Bronchial epithelial cell (primary cell): ENCODE measurements at places on chromosomes 5 and 9.

- DNase-seq, result no peak
These were observed 152.4 kb upstream of the ARRDC3 start for GRCh38 chr5:91535499-91535898.

- DNase-seq, result peak; percentile 29
These were observed 203.0 kb downstream of the TTLL11 start for GRCh38 chr9:121889990-121890563.

GRCh38 chr9:69397384-69398214 lies 72.6 kb downstream of the ENTREP1 start:
- DNase-seq, result peak; percentile 33

DNA sequence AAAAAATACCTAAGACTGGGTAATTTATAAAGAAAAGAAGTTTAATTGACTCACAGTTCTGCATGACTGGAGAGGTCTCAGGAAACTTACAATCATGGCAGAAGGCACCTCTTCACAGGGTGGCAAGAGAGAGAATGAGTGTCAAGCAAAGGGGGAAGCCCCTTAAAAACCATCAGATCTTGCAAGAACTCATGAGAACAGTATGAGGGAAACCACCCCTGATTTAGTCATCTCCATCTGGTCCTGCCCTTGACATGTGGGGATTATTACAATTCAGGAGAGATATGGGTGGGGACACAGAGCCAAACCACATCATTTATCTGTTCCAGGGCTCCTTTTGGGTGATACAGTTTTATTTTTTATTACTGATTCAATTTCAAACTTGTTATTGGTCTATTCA lies 23.2 kb upstream of the ADAMTS16 start:
- no peak for DNase-seq

GRCh38 chr9:1738511-1739100 lies 276.5 kb upstream of the SMARCA2 start:
- no peak for DNase-seq
